GM19239 (cell line): ENCODE measurements at places on chromosomes 11 and 22.
A peak's percentile ranks its signal among the peaks of the same experiment; 100 is the strongest.

DNA sequence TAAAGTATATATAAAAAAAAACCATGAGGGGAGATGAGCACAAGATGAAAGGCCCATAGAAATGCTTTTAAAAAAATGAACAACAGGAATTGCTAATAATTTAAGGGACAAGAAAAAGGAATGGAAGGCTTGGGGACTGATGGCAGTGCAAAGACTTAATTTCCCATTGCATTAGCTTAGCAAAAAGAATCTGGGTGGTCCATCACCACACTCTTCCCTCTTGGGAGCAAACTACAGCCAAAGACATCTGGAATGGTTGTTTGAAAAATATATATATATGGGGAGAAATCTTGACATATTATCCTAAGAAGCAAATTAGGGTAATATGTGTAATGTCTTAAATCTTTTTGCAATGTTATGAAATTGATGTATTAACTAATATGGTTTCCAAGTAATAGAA is 727.1 kb downstream of the METTL15 start:
- DNase-seq = no peak

- DNase-seq = no peak
These were observed 6.5 kb downstream of the CSNK1E start for GRCh38 chr22:38310518-38311322.

DNA sequence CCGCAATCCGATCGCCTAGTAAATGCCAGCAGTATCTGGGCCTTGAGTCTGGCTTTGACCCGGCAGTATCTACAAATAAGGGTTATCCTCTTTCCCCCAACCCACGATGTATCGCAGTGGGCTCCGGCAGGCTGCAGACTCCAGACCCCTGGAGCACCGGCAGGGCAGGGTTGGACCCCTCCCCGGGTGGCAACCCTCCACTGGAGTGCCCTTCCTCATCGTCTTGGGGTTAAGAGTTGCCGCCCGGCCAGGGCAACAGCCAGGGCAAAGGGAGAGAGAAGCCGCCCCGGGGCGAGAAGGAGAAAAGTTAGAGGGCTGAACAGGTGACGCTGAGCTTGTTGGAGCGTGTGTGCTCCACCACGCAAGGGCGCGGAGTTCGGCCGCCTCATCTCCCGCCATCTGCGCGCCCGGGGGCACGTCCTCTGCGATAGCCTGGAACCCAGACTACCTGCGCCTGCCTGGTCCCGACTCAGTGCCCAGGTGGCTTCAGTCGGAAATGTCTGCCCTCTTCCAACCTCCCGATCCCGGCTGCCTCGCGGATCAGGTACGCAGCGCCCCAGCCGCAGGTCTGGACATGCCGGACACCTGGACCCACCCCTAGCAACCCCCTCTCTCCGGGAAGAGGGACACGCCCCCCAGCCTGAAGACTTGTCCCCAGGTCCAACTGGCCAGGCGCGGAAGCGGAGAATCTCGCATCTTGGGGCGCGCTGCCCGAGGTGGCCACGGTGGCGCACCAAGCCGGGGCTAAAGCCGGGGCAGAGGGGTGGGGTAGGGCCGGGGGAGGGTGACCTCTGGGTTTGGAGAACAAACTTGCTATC is 1.2 kb downstream of the DSCAML1 start:
- no peak for DNase-seq

- no peak for DNase-seq
These were observed 333.1 kb upstream of the SYN3 start for GRCh38 chr22:33391298-33391697.

DNA sequence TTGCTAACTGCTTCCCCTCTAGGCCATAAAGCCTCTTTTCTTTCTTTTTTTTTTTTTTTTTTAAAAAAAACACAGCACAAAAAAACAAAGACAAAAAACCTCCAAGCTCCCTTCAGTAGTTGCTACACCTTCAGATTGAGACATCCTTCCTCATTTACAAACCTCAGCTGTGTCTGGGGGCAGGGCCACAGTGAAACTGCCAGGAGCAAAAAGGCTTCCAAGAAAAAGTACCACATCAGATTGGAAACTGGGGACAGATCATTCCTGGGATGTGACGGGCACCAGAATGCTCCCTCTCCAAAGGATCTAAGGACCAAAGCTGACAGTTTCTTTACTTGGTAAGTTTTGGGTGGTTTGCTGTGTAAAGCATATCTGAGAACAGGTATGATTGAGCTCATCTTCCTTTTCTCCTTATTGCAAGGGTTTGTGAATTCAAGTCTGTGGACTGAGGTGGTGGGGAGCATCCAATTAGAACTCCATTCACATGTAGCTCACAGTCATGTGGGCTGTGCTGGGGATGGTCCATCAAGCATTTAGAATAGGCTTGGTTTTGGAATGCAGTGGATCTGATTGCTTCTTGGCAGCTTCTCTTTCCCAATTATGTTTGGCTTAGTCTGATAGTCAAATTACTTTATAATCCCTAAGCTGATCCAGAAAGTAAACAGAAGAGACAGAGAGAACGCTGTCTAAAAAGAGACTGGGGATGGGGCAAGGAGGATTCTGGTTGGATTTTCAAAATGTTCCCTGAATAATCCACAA is 705 bp downstream of the BBOX1 start:
- no peak for DNase-seq

GRCh38 chr11:103294516-103294915 is 185.3 kb downstream of the DYNC2H1 start:
- DNase-seq = no peak

DNA sequence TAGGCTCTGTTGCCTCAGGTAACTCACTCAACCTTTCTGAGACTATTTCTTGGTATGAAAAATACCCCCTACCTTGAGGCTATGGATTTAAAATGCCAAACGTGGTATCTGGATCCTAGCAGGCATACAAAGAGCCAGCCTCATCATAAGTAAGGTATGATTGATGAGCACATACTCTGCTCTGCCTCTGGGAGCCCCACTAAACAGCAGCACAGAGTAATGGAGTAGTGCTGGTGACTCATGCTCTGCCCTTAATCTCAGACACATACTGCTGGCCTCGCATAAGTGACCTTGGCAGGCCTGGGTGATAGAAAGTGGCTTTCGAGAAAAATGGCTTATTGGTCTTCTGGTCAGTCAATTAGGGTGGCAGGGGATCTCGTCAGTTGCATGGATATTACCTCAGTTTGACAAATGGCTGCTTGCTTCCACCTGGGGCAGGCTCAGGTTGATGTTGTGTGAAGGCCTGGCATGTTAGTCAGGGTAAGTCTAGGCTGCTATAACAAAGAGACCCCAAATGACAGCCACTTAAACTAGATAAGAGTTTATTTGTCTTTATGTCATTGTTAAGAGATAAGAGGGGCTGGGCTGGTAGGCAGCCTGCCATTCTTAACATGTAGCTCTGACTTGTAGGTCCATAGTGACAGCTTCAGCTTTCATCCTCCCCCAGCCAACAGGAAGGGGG is 15.2 kb upstream of the SLC6A5 start:
- no peak for DNase-seq

GRCh38 chr11:118792570-118793124 is 1.7 kb upstream of the DDX6 start:
- DNase-seq = peak; percentile 84

DNA sequence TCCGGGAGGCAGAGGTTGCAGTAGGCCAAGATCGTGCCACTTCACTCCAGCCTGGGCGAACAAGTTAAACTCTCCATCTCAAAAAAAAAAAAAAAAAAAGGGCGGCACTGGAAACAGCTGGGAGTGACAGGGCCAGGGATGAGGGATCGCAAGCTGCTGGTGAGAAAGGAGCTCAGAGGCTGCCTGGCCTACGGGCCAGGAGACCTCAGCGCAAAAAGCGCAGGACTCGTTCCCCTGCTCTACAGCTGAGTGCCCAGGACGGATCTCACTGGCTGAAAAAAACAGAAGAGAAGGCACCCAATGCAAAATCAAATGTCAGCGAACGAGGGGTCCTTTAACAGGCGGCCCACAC is 650 bp upstream of the NUP50 start:
- no peak for DNase-seq

DNA sequence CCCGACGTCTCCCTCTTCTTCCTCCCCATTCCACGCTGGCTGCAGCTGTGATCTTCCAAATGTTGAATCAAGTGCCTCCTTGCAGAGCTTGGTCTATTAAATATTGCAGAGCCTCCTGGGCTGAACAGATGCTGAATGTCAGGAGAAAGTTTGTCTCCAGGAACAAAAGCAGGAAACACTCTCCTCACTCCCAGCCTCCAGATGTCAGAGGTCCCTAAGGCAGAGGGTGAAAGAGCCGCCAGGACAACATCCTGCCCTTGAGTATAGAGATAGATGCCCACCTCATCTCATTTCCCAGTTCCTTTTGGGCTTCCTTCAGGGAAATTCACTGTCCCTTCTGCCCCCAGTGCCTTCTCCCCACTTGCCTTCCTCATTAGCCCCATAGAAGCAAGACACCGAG is 40.8 kb upstream of the IGSF9B start:
- DNase-seq = no peak

GRCh38 chr22:42977569-42977968 is 37.4 kb downstream of the PACSIN2 start:
- no peak for DNase-seq

DNA sequence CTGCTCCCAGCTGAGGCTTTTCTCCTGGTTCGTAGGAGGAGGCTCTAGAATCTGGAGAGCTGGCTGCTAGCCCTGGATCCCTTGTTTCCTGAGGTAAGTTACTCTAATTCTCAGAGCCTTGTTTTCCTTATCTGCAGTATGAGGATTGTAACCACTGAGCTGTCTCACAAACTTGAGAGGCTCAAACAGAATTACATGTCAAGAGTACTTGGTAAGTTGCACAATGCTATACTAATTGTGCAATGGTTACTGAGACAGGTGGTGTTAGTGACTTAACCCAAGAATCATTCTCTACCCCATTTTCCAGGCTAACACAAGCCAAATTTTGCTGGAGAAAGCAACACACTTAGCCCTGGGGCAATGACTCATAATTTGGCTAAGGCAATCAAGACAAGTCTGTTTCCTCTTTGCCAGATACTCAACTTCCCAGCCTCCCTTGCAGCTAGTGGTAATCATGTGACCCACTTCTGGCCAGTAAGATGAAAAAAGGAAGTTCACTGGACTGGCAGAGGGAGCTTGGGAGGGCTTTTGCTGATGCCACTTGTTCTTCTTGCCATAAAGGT is 348.0 kb downstream of the TENM4 start:
- DNase-seq = no peak

- peak; percentile 16 for DNase-seq
These were observed 6.5 kb downstream of the ZFTA start for GRCh38 chr11:63761931-63762653.

GRCh38 chr11:95706974-95707387 is 82.6 kb downstream of the FAM76B start:
- no peak for DNase-seq

DNA sequence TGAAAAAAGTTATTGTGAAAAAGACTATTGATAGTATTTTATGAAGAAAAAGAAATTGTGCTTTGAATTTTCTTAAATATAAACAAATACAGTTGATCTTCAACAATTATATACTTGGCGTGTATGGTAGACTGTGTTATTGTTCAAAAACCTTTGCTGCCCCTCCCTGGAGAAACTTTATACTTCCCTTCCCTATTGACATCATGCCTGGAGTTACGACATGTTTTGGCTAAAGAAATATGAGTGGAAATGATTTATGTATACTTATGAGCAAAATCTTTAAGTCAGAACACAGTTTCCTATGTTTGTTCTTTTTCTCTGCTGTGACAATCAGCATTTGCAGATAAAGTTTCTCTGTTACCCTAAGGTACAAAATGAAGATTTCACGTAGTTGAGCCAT is 243.8 kb downstream of the TMEM135 start:
- no peak for DNase-seq

DNA sequence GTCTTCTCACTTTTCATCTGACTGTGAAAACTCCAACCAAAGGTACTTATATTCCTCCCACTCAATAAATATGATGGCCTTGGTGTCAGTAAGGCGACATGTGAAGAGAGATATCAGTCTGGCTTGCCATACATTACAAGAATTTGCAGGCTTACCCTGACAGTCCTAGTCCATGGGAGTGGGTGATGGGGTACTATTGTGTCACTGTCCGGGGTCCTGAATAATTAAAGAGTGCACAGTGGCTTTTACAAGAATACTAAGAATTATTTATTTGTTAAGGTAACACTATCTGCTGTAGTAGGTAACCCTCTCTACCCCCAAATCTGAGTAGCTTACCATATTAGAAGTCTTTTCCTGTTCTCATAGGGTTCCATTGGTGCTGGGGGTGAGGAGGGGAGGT is 23.1 kb upstream of the IZUMO1R start:
- no peak for DNase-seq

DNA sequence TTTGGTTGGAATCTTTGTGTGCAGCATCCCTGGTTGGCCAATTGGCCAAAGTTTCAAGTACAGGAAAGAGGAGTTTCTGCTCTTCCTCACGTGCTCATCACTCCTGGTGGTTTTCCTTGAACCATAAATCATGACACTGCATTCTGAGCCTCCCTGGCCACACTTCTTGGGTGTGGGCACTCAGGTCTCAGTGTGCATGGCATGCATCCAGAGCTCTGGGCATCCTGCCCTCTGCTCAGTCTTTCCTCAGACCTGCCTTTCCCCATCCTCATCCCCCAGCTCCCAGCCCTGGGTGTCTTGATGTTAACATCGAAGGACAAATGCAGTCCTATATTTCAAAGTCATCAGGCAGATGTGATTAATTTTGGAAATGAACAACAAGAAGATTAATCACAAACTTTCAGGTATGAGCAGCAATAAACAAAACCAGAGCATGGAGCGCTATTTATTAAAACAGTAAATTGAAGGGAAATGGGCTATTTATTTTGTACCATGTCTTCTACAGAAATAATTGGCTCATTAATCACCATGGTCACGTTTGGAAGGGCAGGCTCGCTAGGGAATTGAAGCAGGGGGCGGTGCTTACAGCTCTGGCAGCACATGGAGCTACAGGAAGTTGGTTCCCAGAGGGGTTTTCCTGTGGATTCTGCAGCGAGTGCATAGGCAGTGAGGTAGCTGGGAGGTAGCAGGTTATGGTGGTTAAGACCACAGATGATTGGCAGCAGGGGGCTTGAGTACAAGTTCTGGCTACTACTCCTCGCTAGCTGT is 89.6 kb downstream of the CSNK2A3 start:
- no peak for DNase-seq

GRCh38 chr22:29641700-29642330 is 38.4 kb downstream of the NF2 start:
- DNase-seq = no peak

GRCh38 chr11:20155683-20156279 is 4.5 kb downstream of the DBX1 start:
- no peak for DNase-seq
